A549 (cell line): ENCODE measurements at places on chromosomes 5 and 9. TPM values are rescaled to one million over a fixed set of nuclear protein-coding genes. Genes with fewer than 3 reads are reported as not detected.

The SGCD gene
- polyA plus RNA-seq, result 7.6 to 9.0 TPM (median 7.6 TPM) in 3 replicates

The OGN gene
- polyA plus RNA-seq, result not detected in 3 replicates

The SHISAL2B gene
- polyA plus RNA-seq, result not detected in 3 replicates

The MED10 gene
- polyA plus RNA-seq, result 56.7 to 58.6 TPM (median 57.6 TPM) in 3 replicates

DNA sequence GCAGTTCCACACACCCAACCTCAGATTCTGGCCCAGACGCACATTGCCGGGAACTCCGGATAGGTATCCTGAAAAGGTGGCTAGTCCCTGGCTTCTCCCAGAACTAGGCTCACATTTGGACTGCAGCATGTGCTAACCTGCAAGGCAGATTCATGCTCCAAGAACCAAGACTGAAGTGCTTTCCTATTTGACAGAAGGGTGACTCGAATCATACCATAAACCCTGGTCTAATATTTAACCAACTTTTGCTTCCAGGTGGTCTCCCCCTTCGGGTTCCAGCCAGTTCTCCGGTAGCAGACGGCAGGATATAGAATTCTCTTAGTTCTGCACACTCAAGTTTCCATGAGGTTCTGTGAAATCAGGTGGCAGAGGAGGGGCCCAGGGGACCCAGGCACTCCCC lies 7.6 kb downstream of the PTGES start:
- no peak for DNase-seq

DNA sequence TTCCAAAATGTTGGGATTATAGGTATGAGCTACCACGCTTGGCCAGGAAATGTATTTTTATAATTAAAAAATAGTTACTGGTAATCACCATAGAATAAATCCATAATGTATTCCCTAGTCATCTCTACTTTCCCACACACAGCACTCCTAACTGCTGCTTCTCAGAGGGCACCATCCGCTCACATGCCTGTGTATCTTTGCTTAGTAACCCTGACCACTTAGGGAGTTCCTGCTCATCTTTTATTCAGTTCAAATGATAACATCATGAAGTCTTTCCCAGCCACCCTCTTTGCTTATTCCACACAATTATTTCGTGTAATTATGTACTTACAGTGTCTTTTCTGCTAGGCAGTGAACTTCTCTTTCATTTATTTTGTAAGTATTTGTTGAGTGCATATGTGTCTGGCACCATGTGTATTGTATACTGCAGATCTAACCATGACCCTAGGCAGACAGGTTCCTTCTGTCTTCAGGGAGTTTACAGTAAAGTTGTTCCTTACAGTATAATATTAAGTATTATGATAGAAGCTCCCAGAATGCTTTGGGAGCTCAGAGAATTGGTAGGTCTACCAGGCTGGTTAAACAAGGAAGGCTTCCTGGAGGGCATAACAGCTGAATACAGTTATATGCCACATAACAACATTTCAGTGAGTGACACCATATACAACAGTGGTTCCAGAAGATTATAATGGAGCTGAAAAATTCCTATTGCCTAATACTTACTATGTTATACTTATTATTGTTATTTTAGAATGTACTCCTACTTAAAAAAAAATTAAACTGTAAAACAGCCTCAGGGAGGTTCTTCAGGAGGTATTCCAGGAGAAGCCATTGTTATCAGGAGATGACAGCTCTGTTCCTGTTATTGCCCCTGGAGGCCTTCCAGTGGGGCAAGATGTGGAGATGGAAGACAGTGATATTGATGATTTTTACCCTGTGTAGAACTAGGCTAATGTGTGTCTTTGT lies 39.2 kb downstream of the DCAF10 start:
- no peak for DNase-seq

- no peak for DNase-seq
Measured at GRCh38 chr9:21993893-21994555, at the start of gene CDKN2A. Gene CDKN2A, minus strand, starts transcription at chr9:21994392.
